GM12865 (cell line): ENCODE measurements at places on chromosomes 4 and X.

GRCh38 chr4:158710814-158711213 is 12.4 kb downstream of the PPID start:
- DNase-seq: no peak

DNA sequence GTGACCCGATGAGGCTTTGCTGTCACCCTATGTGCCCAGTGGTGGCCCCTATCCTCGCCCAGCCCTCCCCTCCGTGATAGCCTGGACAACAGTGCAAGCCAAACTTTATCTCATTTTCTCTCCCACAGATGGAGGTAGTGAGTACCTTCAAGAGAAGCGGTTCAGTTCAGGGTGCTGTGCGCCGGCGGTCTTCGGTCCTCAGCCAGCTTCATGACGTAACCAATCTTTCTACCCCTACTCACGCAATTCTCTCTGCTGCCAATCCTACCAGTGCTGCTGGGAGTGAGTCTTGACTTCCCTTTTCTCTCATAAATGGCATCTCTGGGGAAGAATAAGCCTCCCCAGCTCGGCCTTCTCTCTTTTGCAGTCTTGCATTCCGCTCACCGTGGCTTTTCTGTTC is 29.5 kb downstream of the CCNQ start:
- no peak for DNase-seq

DNA sequence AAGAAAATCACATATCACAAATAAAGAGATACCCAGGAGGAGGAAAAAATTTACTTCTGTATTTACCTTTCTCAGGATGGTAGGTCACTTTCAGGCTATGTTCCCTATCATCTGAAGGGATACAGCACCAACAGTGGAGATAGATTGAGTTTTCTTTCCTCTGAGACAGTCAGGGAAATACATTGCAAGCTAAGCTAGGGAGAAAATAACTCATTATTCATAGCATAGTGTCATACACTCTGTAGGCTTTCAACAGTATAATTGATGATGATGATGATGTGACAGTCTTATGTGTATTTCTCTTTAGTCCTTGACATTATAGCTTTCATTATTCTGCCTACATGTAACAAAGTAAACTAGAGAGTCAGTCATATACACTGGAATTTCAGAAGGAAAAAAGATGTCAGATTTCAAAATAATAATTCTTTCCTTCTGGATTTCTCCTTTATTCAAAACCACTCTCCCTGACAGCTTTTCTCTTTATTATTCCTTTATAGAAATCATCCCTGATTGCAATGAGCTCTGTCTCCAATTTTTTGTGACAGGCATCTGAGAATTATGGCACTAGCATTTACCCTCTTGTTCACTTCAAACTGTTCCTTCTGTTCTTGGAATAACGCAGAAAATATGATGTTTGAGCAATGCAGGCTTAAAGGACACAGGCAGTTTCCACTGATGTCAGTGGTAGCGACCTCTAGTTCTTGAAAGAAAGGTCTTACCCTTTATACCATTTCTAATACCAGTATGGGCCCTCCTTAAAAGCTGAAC is 169.1 kb upstream of the EPHA5 start:
- no peak for DNase-seq

- no peak for DNase-seq
These were observed 77.5 kb downstream of the INTS12 start for GRCh38 chr4:105630670-105631655.

DNA sequence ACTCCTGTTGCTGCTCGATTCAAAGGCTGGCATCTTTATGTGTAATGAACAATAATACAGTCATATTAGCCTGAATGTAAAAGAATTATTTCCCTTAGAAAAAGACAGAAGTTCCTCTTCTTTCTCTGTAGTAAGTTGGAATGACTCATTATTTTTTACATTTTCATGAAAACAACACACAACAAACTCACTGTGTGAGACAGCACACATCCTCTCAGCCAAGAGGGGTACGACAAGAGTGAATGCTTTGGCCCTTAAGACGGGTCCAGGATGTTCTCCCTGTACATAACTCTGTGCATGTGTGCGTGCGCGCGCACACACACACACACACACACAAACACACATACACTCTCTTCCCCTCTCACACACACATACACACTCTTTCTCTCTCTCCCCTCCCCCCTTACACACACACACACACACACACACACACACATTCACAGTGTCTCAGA is 72.8 kb downstream of the MANBA start:
- peak; percentile 68 for DNase-seq

DNA sequence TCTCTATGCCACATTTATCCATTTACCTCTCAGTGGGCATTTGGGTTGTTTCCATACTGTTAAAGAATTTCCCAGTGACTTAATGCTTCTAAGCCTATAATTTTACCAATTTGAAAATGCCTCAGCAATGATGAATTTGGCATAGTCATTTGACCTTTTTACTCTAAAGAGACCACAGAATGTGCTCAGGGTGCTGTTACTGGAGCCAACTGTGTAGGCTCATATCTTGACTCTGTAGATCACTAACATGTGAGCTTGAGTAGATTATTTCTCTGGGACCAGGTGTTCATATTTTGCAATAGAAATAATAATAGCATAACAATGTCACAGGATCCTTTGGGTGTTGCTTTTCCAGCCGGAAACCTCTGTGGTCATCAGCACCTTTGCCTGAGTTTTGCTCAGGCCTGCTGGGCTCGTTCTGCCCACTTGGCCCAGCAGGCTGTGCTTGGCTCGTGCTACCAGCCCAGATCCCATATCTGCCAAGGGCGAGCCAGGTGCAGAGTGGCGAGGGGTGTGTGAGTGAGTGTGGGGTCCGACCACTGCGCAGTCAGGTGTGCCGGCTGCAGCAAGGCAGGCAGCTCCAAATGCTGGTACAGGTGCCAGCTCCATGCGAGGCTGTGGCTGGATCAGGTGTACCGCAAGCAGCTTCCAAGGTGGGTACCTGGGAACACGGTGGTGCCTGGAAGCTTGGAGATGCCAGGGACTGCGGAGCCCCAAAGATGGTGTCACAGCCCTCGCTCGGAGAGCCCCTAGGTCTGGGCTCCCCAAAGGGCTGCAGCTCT is 70.6 kb upstream of the ANK2 start:
- DNase-seq: no peak

DNA sequence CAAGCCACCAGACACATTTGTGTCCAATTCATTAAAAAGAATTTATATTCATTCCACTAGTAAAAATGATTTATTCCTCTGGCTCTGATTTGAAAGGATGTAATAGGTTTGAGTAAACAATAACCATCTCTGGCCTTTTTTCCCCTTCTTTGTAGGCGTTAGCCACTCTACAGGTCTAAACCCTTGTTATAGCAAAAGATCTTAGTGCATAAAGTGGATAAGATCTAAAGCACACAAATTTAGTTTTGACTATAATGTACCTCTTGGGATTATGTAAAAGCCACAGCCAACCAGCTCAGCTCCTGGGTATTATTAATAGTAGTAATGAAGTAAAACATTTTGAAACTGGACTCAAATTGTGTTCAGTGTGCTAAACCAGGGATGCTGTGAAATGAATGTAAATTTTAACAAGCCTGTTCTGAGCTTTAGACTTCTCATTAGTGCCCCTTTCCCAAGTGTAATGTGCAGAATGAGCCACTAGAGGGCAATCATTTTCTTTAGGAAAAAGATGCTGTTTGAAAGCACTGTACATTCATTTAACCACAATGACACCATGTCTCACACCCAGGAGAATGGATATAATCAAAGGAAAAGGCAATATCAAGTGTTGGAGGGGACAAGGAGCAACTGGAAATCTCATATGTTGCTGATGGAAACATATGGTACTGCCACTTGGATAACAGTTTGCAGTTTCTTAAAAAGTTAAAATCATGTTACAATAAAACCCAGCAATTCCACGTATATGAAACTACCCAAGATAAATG is 69.7 kb downstream of the KLHL8 start:
- DNase-seq: peak; percentile 76

- DNase-seq: no peak
These were observed 364.0 kb downstream of the TMA16 start for GRCh38 chr4:163858515-163858914.

DNA sequence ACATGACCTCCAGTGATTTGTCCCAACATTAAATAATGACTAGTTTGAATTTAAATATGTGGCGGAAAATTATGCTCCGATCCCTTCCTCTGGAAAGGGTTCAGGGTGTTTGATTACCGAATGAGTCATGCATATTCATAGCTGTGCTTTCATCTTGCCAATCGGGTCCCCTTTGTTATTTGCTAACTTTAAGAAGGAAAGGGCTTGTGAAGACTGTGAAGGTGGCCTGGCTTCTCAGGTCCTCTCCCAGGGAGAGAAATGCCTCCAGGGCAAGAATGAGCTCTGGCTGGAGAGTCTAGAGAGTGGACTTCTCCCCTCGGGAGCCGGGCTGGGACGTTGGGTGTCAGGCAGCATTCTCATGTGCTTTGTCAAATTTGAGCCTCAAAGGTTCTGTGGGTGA is 155.5 kb upstream of the PSAPL1 start:
- DNase-seq: no peak

GRCh38 chr4:173450281-173450680 is 51.4 kb upstream of the SCRG1 start:
- no peak for DNase-seq

DNA sequence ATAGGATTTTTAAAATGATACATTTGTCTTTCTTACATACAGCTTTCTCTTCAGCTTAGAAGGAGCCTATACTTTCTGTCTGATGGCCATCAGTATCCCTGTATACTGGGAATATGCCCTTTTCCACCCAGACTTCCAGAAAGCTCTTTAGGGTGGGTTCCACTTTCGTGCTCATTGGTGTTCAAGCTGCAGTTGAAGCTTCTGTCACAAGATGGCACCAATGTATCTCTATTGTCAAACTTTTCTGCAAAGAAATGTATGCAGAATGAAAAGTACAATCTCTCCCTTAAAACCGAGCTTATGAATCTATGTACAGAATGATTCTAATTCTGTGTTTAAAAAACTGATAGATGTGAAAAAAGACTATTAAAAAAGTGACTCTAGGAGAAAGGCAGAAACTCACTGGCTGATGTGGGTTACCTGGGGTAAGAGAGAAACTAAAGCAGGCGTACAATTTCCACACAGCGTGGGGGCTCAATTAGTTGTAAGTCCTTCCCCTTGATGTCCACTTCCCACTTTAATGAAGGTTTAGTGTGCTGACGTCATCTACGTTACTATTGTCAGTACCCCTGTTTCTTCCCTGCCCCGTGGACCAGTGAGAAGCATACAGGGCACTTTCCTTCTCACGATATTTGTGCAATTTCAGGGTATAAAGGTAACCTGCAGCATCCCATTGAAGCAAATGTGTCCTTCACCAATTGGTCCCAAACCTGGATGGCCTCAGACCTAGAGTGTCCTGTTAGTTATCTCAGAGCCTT is 57.3 kb upstream of the TCEAL2 start:
- DNase-seq: peak; percentile 20

- no peak for DNase-seq
These were observed 53.6 kb upstream of the PRPS1 start for GRCh38 chrX:107574711-107575110.

DNA sequence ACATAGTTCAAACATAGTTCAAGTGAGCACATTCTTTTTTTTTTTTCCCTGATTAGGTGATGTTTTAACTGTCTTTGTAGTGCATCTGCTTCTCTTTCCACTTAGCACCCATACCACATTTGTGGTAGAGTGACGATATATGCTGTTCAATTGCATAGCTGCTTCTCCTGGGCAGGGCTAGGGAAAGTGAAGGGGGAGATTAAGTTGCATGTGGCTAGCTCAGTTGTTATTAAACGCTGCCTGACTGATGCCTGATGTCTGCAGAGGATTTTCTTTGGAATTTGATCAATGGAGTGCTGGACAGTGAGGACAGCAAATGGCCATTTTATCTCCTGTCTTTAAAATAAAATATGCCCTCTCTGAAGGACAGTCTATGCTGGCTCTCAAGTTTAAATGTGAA is 63.7 kb downstream of the ANK2 start:
- no peak for DNase-seq
